ENCODE measurements at places on chromosomes 6 and 20.

DNA sequence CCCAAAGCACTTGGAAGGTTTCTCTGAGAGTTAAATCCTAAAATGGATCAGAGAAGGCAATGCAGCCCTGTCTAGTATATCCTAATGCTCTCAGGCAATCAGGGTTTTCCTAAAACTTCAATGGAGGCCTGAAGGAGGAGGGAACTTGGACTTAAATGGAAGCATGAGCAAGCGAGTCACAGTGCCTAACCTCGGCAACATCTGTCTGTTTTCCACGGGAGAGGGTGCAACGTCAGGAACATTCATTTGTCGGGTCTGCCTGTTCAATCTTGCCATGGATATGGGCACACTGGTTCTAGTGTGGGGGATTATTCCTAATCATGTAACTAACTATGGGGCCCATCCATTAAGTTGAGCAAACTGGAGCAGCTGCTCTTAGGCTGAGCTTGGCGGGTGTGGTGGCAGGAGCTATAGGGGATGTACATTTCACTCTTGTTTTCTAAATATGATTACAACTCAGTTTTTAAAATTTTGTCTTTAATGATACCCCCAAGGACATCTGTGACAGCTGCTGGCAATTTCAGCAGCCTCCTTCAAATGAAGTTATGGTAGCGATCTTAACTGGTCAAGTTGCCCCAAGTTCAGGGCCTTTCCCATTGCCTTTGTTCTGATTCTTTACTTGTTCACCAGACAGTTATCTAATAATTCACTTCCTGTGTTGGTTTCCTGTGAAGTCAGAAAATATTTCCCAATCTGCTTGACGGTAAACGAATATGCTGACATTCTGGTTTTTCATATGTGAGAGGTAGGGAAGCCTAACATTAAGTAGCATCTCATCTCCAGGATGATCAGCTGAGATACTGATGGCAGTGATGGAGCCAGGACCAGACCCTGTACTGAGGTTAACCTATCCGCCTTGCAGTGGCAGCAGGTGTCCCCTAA, 21.6 kb downstream of the DSE start:
- no peak for DNase-seq

DNA sequence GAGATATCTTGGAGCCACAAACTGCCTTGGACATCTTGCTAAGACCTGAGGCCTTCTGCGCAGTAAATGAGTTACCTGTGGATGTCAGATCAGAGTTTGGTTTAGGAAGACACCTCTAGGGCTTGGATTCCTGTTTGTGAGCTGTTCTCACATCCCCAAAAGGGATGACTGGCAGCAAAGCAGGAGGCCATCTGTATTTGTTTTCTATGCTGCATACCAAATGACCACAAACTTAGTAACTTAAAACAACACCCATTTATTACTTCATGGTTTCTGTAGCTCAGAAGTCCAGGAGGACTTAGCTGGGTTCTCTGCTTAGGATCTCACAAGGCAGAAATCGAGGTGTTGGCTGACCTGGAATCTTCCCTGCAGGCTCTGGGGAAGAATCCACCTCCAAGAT, 116.7 kb downstream of the UNC5CL start:
- DNase-seq = no peak

DNA sequence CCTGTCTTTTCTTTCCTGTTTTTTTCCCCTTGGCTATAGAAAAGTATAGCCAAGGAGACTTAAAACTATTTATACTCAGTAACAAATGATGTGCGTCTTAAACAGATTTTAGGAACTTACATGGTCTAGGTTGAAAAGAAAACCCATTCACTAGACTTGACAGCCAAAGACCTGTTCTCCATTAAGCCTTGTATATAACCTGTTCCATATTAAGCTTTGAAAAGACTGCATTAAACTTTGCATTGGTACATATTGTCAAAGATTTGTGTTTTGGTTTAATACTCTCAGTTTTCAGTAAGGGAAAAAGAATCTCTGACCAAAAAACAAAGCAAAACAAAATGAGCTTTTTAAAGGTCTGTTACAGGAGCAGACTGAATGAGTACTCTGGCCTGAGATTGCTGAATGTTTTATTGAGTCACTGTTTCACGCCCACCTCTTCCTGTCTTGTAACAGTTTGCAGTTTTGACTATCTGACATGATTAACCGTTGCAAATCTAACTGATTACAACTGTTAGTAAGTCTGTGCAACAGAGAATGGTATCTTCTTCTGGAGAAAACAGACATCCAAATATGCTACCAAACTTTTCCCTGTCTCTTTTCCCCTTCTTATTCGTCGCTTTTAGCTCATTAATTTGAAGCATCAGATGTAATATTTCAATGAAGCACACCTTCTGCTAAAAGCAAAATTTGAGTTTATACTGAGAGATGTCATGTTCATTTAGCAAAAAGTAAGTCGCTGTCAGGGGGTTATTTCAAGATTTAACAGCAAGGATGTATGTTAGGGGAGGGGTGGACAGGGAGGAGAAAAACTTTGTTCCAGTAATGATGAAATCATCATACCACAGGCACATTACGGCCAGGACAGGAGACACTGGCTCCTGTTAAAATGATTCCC, 59.1 kb upstream of the SUPT3H start:
- no peak for DNase-seq

DNA sequence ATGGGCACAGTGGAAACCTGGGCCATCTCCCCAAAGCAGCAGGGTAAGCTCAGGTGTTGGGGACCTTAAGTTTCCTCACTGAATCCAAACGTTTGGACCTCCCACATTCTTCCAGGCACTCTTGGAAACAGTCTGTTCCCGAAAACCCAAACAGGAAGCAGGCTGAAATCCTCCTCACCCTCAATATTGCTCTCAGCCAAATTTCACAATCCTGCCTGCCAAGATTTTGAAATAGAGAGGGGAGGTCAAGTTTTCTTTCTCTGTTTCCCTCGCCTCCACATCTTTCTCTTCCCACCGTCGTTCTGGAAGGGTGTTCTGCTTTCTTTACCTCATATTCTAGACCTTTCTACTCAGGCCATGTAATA, 392.0 kb upstream of the SASH1 start:
- DNase-seq = peak; percentile 7

DNA sequence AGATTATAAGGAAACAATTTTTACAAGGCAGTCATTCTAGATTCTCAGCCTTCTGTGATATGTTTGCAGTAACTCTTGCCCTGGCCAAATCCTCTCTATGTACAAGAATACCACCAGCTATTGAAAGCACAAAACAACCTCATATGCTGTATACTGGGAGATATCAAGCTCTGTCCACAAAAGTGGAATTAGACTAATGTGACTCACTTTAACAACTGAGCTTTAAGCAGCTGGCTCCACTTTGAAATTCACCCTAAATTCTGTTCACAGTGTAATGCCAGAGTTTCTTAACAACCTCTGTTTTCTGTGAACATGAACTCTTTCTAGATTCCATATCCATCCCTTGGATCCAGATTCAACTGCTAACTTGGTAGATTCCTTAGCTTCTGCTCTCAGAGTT, 47.6 kb downstream of the CHD6 start:
- no peak for DNase-seq

- DNase-seq = no peak
Measured at GRCh38 chr20:17543531-17544131, 12.5 kb upstream of the BFSP1 start.

GRCh38 chr6:18585032-18585573, 198.0 kb downstream of the RNF144B start:
- peak; percentile 84 for DNase-seq

DNA sequence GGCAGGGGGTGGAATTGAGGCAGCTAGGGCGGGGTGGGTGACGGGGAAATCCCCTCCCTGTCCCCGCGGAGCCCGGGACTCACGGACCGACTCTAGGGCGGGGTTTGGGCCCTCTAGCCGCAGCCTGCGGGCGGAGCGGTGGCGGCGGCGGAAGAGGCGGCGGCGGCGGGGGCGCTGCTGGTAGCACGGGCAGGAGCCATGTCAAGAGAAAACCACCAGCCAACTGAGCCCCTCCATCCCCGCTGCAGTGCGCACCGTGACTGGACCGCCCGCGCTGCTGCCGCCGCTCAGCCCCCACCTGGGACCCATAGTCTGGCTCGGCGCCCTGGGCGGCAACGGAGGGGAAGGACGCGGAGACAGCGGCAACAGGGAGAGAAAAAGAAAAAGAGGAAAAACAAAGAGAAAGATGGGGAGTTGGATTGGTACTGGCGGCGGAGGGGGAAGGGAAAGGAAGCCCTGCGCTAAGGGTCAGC, 1.2 kb upstream of the C6orf62 start:
- peak; percentile 54 for DNase-seq

GRCh38 chr6:25927756-25928216, 2.7 kb downstream of the SLC17A2 start:
- no peak for DNase-seq

- DNase-seq = no peak
Measured at GRCh38 chr6:19167251-19167650, 669.9 kb upstream of the ID4 start.

DNA sequence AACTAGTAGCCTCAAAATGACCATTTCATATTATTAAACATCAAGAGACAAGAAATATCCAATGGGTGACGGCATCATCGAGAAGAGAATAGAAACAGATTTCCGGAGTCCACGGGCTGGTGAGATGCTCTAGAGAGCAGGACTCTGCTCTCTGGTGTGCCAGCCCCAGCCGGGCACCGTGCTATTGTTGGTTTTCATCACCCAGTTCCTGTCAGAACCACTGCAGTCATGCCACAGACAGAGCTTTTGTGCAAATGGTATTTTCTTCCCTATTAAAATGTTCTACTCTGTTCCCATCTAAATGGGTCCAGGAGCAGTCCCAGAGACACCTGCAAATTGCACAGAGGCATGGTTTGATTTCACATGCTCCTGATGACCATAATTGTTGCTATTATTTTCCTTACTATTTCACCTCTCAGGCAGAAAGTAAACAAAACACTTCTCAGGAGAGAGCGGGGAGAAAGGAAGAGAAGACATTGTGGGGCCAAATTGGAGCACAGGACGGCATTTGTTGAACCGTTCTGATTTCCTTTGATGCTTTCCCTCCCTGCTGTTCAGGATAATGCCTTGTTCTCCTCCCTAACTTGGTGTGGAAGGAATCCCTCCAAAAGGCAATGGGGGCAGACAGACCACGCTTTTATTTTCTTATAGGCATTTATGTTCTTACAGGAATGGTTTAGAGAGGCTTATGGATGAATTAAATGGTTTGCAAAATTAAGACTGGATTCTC, 11.4 kb upstream of the RAMACL start:
- DNase-seq = no peak

DNA sequence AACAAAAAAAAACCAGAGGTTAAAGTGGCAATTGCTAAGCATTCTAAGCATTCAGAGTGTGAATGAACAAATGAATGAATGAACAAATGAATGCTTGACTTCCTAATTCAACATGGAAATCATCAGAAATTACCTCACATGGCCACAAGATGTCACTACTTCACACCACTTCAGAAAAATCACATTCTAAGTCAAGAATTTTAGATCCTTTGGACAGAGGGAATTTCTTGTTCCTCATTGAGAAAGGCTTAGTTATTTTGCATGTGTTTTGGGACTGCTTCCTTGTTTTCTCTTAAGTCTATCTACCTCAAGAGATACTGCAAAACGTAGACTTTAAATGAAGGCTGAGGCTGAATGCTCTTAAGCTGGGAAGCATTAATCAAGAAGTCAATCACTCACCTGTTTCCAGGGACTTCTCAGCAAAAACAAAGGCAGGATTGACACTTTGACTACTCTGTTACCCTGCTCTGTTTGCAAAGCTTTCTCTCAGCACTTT, 120.2 kb downstream of the MBOAT1 start:
- no peak for DNase-seq

DNA sequence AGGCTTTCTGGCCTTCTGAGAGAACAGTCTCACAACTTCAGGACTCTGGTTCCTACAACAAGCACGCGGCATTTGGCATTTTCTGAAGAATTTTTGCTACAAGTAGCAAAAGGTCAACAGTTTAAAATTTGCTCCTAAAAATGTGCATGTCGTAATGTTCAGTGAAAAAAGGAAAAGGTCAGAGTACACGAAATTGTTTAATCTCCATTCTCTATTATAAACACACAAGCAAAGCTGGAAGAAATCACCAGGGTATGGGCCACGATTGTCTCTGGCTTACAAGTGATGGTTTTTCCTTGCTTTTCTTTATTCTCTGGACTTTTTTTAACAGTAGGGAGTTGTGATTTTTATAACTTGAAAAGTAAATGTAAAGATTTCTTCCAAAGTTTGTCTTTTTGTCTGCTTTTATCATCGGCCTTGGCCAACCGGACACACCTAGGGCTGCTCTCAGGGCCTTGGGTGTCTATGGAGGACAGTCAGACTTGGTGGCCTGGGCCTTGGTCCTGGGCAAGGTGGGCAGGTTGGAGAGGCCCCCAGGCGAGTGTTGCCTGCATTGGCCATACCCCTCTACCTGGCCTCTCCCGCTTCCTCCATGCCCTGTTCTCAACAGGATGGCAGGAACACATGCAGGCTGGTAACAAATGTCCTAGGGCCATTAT, 32.4 kb downstream of the PLEKHG1 start:
- DNase-seq = no peak

DNA sequence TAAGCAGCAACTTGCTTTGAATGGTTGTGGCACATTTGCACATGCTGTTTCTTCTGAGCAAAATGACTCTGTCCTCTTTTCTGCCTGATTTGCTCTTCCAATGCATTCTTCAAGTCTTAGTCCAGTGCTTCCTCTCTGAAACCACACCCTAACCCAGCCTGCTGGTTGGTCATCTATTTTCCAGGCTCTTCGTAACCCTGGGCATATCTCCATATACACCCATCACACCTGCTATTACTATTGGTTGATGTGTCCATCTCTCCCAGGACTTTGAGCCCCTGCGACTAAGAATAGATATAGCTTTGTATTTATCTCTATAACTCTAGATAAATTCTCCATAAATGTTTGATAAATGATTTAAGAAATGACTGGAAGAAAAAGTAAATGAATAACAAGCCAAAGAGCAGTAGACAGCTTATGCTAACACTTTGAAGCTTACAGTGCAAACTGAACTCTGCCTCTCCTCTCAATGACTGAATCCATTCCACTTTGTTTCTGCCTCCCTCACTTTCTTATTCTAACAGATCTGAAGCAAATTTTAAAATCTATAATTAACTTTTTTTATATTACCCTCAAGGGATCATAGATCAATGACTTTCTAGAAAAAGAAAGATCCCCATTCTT, 59.7 kb upstream of the NT5E start:
- DNase-seq = no peak

- no peak for DNase-seq
Measured at GRCh38 chr20:59776059-59776603, 157.3 kb downstream of the SYCP2 start.

DNA sequence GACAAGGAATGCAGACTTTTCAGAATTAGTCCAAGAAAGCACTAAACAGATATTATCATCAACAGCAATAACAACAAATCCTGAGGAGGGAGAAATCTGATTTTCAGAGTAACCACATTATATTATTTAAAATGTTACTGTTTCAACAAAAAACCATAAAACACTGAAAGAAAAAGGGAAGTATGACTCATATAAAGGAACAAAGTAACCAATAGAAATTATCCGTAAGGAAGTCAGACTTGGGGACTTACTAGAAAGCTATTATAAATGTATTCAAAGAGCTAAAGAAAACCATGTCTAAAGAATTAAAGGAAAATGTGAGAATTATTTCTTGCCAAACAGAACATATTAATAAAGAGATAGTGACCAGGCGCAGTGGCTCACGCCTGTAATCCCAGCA, 98.1 kb downstream of the MYLK4 start:
- DNase-seq = no peak

Measured in thyroid gland (tissue), 4 donors.